Neuronal stem cell (in vitro differentiated cells): ENCODE measurements at places on chromosomes 2 and 18.

- DNase-seq, result no peak
- no peaks in the 10 kb centered on the region for H3K27me3 ChIP-seq
- H3K4me3 ChIP-seq, result no peak overlapping the region
Observed at GRCh38 chr18:33720133-33720532, 142.1 kb downstream of the ASXL3 start.

GRCh38 chr2:209942936-209943605 lies 59.4 kb upstream of the RPE start:
- peaks cover 7% of the 10 kb centered on the region for H3K36me3 ChIP-seq
- no peak overlapping the region for H3K27ac ChIP-seq
- H3K4me1 ChIP-seq, result no peaks in the 10 kb centered on the region
- no peak overlapping the region for H3K4me3 ChIP-seq

DNA sequence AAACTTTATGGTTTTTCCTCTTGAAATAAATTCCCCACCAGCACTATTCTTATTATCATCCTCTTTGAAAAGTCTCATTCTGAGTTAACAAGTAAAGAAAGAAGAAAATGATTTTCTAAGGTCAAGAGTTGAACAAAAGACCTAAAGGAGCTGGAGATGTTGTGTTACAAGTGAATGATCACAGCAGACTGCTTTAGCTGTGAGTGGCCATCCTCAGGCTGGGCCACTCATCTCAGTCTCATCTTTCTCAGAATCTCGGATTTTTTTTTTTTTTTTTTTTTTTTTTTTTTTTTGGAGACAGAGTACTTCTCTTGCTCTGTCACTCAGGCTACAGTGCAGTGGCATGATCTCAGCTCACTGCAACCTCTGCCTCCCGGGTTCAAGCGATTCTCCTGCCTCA lies 133.3 kb downstream of the CDH2 start:
- DNase-seq, result no peak
- no peaks in the 10 kb centered on the region for H3K27me3 ChIP-seq
- H3K4me3 ChIP-seq, result no peak overlapping the region
- H3K4me1 ChIP-seq, result peaks cover 20% of the 10 kb centered on the region

GRCh38 chr2:46917628-46918027 lies 2.0 kb upstream of the MCFD2 start:
- H3K36me3 ChIP-seq, result peaks cover 12% of the 10 kb centered on the region
- H3K4me1 ChIP-seq, result peaks cover 10% of the 10 kb centered on the region
- H3K4me3 ChIP-seq, result no peak overlapping the region
- H3K27me3 ChIP-seq, result no peaks in the 10 kb centered on the region
- H3K27ac ChIP-seq, result no peak overlapping the region
- DNase-seq, result no peak

GRCh38 chr2:43127941-43128558 lies 98.4 kb downstream of the ZFP36L2 start:
- no peaks in the 10 kb centered on the region for H3K27me3 ChIP-seq
- H3K4me1 ChIP-seq, result peaks cover 19% of the 10 kb centered on the region
- H3K36me3 ChIP-seq, result no peaks in the 10 kb centered on the region

DNA sequence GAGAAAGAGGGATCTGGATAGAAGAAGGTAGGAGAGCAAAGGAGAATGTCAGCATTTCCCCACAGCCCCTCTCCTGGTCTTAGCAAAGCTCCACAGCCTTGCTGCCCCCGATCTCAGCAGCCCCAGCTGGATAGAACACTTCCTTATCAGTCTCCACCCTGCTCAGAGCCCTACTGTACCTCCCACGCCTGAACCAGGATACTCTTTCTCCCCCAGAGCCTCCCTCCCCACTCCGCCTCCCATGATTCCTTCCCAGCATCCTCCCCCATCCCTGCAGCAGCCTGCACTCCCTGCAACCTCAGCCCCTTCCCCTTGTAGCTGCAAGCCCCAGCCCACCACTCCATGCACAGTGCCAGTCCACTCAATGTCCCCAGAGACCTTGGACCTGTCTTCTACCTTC lies 25.8 kb downstream of the PLB1 start:
- H3K36me3 ChIP-seq, result no peaks in the 10 kb centered on the region
- peaks cover 7% of the 10 kb centered on the region for H3K4me1 ChIP-seq
- no peak overlapping the region for H3K4me3 ChIP-seq
- no peaks in the 10 kb centered on the region for H3K27me3 ChIP-seq

DNA sequence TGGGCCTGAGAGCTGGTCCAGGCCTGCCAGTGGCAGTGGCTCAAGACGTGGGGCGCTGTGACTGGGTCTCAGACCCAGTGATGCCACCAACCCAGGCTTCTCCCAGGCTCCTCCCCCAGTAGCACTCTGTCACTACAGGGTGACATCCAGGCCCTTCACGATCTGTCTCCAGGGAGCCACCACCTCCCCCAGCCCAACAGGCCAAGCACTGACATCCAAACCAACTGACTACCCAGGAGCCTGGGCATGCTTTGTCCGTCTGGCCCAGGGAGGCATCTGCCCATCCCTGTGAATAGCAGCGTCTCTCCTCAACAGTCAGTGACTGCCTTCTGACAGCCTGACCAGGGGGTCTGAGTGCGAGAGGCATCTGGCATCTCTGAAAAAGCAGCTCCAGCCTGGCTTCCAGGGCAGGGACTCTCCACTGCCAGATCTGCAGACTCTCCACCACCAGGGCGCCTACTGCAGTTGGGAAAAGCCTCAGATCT lies 13.0 kb downstream of the TEX44 start:
- no peaks in the 10 kb centered on the region for H3K36me3 ChIP-seq
- H3K4me3 ChIP-seq, result no peak overlapping the region
- no peaks in the 10 kb centered on the region for H3K27me3 ChIP-seq
- peak overlapping the region; percentile 99 for H3K27ac ChIP-seq
- peaks cover 25% of the 10 kb centered on the region for H3K4me1 ChIP-seq
- no peak for DNase-seq

DNA sequence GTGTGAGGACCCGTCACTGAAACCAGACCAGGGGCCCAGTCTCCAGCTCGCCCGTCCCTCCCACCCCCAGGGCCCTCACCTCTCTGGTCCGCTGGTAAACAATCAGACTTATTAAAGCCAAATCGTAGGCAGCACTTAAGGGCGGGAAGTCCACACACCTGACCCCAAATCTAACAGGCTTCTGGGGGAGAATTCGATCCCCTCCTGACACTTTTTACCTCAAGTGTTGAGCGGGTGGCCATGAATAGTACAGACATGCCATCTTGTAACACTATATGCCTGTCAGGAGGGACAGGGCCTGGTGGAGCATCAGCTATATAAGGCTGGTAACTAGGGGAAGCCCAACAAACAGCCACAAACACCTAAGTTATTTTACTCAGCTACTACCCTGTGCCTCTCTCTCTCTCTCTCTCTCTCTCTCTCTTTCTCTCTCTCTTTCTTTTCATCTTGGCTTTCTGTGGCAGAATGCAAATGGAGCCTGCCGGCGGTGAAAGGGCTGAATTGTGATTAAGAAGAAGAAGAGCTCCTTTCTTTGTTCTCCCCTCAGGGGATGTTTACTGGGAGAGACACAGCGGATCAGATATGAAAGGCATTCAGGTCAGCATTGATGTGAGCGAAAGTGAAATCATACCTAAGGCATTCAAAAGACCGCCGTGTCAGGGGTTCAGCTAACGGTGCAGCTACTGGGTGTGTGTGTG lies 9.5 kb downstream of the ZEB2 start:
- H3K27ac ChIP-seq, result peak overlapping the region; percentile 63
- H3K27me3 ChIP-seq, result no peaks in the 10 kb centered on the region
- no peak for DNase-seq
- H3K4me3 ChIP-seq, result no peak overlapping the region
- peaks cover 36% of the 10 kb centered on the region for H3K4me1 ChIP-seq

GRCh38 chr2:103977241-103977640 lies 876.7 kb upstream of the POU3F3 start:
- DNase-seq, result no peak
- no peak overlapping the region for H3K4me3 ChIP-seq
- H3K4me1 ChIP-seq, result no peaks in the 10 kb centered on the region
- no peaks in the 10 kb centered on the region for H3K27me3 ChIP-seq
- H3K36me3 ChIP-seq, result no peaks in the 10 kb centered on the region

- no peak for DNase-seq
- no peak overlapping the region for H3K27ac ChIP-seq
Observed at GRCh38 chr2:50006327-50006726, 852.0 kb upstream of the FSHR start.

DNA sequence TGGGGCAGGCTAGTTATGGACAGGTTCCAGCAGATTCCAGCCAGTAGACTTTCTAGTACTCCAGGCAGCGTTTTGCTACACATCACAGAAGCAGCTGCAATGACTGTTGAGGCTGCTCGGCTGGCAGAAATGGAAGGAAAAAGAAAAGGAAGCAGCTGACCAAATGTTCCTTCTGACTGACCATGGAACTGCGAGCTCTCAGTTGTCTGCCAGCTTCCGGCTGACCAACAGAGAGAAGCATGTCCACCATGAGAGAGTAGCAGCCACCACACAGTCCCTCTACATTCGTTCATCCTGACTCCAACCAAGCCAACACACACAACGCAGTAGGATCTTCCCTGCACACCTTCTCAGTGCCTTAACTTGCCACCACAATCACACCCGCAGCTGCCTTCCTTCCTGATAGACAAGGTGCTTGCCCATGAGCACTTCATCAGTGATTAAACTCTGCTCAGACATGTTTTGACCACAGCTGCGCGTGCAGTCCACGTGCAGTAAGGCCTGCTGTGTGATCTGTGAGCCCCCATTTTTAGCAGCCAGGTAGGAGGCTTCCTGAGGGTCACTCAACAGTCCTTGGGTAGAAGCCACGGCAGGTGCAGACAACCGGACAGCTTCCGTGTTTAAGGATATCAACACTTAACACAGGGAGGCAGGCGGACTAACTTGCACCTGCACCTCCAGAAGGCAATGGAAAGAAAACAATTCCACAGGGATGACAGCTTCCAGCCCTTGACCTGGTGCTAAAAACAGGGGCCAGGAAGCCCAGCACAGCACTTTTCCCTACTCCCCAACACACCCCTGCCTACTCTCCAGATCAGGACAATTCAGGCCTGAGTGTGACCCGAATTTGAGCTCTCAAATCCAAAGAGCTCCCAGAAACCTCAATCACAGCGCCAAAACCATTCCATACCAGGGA lies 996 bp downstream of the TGFBRAP1 start:
- peak overlapping the region; percentile 77 for H3K4me3 ChIP-seq
- no peak for DNase-seq
- H3K4me1 ChIP-seq, result peaks cover 4% of the 10 kb centered on the region
- H3K27me3 ChIP-seq, result no peaks in the 10 kb centered on the region
- peaks cover 4% of the 10 kb centered on the region for H3K36me3 ChIP-seq

DNA sequence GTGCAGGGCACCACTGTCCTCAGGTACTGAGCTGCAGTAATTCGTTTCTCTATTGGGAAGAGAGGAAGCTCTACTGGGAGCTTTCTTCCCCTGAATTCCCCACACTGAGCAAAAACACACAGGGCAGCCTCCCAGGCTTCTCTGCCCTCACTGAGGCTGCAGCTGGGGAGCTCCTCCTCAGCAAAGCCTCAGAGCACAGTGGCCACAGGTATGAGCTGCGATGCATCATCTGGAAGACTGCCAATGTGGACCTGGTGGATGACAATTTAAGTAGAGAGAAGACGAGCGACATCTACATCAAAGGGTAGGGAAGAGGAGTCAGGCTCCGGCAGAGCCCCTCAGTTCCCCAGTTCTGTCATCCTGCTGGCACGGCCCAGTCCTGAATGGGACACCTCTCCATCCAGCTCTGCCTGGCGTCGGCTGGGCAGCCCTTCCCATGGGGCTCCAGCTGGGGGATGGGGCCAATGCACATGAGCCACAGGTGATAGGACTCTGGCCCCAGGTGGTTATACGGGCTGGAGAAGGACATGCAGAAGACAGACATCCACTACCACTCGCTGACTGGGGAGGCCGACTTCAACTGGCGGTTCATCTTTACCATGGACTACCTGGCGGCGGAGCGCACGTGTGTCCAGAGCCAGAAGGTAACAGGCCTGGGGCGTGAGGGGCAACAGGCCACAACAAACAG lies 37.6 kb downstream of the LMAN2L start:
- H3K27ac ChIP-seq, result no peak overlapping the region
- no peaks in the 10 kb centered on the region for H3K27me3 ChIP-seq
- no peak for DNase-seq
- H3K36me3 ChIP-seq, result peaks cover 53% of the 10 kb centered on the region
- H3K4me3 ChIP-seq, result peak overlapping the region; percentile 29
- no peaks in the 10 kb centered on the region for H3K4me1 ChIP-seq

DNA sequence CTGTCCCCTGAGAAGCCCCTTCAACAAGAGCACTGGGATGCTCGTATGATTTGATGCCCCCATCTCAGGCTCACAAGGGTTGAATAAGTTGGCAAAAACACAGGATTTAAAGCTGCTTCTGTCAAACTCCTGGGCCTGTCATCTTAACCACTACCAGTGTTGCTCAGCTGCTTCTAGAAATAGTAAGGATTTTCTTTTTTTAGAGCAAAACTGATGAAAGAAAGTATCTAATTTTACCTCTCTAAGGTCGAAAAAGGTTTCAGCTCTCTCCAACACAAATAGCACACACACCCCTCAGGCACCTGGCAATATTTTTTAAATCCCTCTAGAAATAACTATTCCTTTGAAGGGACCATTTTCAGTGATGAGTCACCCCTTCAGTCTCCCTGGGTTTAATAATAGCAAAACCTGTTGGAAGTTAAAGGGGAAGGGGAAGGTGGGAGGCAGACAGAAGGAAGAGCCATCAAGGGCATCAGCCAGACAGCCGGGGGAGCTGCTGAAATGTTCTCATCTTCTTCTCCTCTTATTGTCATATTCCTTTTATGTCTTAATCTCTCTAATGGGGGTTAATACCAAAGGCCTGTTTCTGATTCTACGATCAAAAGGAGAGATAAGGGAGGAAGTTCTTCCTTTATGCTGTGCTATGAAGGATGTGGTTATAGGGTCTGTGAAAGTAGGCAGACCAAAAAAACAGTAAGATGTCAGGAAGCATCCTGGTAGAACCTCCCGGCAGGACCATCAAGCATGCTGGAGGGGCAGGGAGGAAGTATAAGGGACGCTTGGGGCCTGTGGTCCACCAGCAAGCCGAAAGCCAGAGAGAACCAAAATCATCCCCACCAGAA lies 31.9 kb upstream of the SLC35G4 start:
- H3K27ac ChIP-seq, result no peak overlapping the region
- no peak overlapping the region for H3K4me3 ChIP-seq
- H3K27me3 ChIP-seq, result peaks cover 9% of the 10 kb centered on the region
- H3K36me3 ChIP-seq, result no peaks in the 10 kb centered on the region
- DNase-seq, result no peak
- H3K4me1 ChIP-seq, result no peaks in the 10 kb centered on the region

GRCh38 chr2:15800495-15801329 lies 139.6 kb upstream of the MYCN start:
- H3K4me3 ChIP-seq, result no peak overlapping the region
- DNase-seq, result no peak
- H3K27ac ChIP-seq, result no peak overlapping the region
- H3K36me3 ChIP-seq, result no peaks in the 10 kb centered on the region
- no peaks in the 10 kb centered on the region for H3K27me3 ChIP-seq

DNA sequence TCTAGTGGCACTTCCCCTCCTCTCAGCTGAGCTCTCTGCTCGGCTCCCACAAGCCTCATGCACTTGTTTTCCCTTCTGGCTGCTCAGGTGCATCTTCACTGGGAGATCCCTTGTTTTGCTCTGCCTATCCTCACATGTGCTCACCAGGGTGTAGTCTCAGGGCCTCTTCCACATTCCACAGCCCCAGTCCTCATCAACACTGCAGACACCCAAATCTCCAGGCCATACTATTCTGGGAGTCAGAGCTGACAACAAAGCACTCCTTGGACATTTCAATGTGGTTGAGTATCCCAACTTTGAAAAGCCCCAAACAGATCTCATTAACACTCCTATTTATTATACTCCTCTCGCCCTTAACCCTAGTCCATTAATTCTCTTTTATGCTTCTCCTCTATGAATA lies 71.3 kb downstream of the CCDC93 start:
- H3K27me3 ChIP-seq, result no peaks in the 10 kb centered on the region
- H3K4me1 ChIP-seq, result peaks cover 6% of the 10 kb centered on the region
- H3K27ac ChIP-seq, result no peak overlapping the region
- H3K36me3 ChIP-seq, result peaks cover 99% of the 10 kb centered on the region

GRCh38 chr2:190846746-190847145 lies 33.9 kb upstream of the GLS start:
- H3K27me3 ChIP-seq, result peaks cover 3% of the 10 kb centered on the region
- no peak for DNase-seq
- no peak overlapping the region for H3K4me3 ChIP-seq
- H3K36me3 ChIP-seq, result no peaks in the 10 kb centered on the region
- peaks cover 2% of the 10 kb centered on the region for H3K4me1 ChIP-seq
